K562 (cell line): ENCODE measurements at places on chromosomes 2 and 18.

DNA sequence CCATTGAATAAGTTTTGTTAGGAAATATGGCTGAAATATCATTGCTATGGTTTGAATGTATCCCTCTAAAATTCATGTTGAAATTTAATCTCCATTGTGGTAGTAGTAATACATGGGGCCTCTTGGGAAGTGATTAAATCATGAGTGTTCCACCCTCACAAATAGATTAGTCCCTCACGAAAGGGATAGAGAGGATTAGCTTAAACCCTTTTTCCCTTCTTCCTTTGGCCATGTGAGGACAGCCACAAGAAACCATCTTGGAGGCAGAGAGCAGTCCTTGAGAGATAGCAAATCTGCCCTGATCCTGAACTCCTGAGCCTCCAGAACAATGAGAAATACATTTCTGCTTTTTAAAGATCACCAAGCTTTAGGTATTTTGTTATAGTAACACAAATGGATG, 274.2 kb downstream of the CDH19 start:
- DNase-seq = no peak

DNA sequence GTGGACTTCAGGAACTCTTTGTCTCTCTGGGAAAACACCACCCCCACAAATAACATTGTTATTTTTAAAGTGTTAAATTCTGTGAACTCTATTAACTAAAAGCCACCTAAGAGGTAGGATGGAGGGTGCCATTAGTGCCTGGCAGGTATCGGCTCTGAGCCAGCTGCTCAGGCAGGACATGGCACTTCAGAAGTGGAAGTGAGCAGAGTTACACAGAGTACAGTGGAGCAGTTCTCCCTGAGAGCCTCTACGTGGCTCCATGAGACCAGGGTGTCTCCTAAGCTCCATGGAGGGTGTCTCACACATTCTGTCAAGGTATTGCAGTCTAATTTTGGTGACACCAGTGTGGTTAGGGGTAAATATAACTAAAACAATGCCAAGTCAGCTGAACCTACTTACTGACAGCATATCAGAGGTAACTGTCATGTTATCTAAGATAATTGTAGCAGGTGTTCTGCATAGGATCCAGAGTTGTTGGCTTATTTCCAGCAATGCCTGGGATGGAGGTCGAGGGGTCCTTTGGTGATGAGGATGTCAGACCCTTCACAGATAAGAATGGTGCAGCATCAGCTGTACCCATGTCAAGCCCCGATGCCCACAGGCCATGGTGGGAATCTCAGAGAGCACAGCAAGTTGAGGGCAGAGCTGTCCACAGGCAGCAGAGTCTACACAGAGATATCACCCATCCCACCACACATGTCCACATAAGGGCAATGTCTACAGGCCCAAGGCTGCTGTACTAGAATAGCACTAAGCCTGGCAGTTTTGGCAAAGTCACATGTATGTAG, 8.6 kb upstream of the MALL start:
- no peak for DNase-seq

DNA sequence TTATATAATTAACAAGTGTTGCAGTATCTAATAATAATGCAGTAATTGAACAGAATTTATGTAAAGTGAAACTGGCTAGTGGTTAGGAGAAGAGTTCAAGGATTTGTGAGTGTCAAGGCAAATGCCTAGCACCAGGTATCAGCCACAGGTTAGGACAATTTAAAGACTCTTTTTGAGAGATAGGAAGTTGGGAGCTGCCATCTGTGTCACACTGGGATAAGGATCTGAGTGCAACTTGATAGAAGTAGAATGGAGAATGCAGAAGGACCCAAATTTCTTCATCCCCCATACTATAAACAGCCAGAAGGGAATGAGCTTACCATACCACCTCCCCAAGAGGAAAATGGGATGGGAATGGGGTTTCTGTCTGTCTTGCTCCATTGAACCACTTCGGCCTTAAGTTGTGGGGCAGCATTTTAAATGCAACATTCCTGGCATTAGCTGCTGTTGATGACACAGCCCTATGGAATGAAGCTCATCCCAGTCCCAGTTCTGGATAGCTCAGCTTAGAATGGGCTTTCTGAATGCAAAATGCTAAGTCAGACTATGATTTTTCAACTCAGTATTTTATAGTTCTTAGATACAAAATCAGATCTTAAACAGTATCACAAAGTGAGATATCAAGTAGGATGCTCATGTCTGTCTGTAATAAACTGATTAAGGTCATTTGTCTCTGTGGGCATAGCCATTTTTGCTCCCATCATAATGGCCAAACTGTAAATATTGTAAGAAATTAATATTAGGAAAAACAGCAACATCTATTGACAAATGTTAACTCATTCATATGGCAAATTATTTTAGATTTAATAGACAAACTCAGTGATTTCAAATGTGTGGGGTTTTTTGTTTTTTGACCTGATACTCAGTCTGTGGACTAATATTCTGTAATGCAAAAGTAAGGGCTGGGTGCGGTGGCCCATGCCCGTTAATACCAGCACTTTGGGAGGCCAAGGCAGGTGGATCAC, 44.0 kb downstream of the GPR155 start:
- DNase-seq = no peak

DNA sequence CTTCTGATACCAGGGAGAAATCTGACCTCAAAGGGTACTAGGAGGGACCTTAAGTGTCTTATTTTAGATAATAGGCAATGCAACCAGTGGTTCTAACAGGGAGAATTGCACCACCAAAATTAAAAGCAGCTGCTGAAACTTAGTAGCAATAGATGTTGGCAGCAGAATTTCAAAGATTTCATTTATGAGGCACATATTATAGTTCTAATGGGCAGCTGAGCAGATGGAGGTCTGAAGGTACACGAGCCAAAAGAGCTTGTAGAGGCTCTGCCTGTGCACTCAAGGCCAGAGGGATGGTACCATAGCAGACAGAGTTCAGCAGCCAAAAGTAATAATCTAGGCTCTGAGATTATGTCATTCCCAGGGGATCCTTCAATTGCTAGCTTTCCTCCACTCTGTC, 87.3 kb upstream of the NCKAP5 start:
- DNase-seq = no peak

DNA sequence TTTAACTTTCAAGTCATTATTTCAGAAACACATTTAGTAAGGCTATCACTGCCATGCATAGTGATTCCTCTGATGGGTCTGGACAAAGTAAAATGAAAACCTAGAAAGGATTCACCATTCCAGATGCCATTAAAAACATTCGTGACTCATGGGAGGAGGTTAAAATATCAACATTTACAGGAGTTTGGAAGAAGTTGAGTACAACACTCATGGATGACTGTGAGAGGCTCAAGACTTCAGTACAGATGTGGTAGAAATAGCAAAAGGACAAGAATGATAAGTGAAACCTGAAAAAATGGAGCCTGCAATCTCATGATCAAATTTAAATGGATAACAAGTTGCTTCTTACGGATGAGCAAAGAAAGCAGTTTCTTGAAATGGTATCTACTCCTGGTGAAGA, 5.8 kb upstream of the TWSG1 start:
- no peak for DNase-seq

DNA sequence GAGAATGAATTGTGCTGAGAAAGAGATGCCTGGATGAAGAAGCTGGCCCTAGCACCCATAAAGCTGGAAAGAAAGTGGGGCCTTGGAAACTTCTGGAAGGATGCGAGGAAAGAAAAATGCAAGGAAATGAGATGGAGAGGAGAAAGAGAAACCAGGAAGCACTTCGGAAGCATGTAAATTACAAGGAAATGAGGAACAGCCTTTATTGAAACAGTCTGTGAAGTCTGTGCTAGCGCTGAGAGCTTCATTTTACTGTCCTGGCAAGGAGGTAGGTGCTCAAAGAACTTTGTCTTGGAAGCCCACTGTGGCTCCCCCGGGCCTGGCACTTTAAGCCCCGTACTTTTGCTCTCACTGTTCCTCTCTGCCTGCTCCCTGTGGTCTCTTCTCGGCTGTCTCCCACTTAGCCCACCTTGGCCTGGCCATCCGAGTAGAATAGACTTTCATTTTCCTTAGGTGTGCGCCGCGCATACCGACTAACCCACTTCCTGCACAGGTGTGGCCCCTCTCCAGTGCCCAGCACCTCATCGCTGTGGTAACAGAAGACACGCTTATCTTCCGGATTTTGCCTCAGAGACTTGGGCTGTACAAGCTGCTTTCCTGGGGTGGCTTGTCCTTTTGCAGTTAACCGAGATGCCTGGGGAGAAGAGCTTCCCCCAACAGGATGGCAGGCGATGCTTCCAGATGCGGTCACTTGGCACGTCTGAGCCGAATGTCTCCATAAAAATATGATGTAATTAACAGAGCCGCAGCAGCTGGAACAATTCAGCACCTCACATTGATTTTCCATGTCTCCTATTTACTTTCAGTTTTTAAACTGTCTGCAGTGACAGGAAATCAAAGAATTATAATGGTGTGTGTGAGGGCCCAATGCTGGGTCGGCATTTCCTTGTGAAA, 199.6 kb downstream of the HRH4 start:
- no peak for DNase-seq

DNA sequence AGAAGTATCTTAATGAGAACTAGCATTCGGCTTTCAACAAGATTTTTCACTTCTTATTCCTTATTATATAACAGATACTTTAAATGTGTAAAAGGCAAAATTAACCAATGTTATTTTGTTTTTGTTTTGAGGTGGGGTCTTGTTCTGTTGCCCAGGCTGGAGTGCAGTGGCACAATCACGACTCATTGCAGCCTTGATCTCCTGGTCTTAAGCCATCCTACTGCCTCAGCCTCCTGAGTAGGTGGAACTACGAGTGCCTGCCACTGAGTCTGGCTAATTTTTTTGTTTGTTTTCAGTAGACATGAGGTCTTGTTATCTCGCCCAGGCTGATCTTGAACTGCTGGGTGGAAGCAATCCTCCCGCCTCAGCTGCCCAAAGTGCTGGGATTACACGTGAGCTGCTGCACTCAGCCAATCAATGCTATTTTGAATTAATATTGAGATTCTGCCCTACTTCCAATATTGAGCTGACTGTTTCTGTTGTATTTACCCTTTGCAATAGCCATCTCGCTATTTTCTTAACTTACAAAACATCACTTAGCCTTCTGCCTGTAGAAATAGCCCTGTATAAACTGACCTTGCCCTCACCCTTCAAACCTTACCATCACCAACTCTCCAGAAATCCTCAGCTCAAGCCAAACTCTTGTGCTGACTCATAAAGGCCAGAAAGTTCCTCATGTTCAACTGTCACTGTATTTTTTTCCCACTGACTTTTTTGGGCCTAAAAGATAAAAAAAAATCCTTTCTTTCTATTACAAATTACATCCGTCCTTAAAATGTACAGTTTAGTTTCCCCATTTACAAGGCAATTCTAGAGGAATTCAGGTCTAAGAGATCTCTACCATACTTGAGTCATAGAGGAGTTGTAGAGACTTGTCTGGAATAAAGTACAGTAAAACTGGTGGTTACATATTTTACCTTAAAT, 94.3 kb downstream of the OLA1 start:
- no peak for DNase-seq

GRCh38 chr2:96877631-96878092, 7.8 kb upstream of the SEMA4C start:
- DNase-seq = no peak

- no peak for DNase-seq
These were observed 181.3 kb upstream of the LINC00305 start for GRCh38 chr18:64330161-64330560.

GRCh38 chr2:170712653-170713542, 2.2 kb upstream of the SP5 start:
- DNase-seq = no peak

GRCh38 chr2:42725657-42726056, 38.3 kb downstream of the OXER1 start:
- no peak for DNase-seq

DNA sequence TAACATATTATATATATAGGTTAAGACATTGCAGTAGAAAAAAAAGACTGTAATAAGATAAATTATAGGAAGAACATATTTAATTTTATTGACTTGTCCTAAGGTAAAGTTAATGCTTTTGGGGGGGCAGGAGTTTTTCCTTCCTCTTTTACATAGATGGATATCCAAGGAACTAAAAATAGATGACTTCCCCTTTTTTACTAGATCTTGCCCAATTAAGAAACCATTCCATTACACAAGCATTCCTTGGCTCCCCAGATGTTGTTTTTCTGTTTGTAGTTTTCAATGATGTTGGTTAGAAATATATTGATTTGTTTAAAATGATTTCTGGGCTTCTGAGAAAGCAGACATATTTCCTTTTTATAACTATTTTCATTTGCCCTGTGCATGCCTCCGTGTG, 22.4 kb upstream of the PMAIP1 start:
- DNase-seq = no peak

GRCh38 chr2:40457837-40458236, 5.9 kb upstream of the SLC8A1 start:
- DNase-seq = no peak

DNA sequence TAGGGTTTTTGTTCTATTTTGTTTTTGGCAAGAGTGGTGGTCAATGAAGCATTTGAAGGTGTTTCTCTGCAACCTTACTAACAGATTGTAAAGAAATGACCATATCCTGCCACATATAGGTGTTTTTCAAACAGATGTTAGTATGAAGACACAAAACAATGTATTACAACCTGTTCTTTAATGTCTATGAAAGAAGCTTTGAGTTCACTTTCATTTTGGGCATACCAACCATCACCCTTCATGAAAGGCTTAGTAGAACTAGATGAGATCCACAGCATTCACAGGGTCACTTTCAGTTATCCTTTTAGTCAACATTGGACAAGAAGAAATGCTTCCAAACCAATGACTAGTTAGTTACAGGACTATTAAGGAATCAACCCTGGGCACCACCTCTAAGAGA, 95.1 kb downstream of the EHBP1 start:
- DNase-seq = no peak

- no peak for DNase-seq
These were observed 42.5 kb downstream of the GPC1 start for GRCh38 chr2:240477916-240478315.

GRCh38 chr2:24907116-24907515, 12.9 kb downstream of the ADCY3 start:
- DNase-seq = no peak
